CD4-positive, alpha-beta T cell treated with Interleukin-6 for 4 hours (primary cell): ENCODE measurements at places on chromosomes 13 and 19.

DNA sequence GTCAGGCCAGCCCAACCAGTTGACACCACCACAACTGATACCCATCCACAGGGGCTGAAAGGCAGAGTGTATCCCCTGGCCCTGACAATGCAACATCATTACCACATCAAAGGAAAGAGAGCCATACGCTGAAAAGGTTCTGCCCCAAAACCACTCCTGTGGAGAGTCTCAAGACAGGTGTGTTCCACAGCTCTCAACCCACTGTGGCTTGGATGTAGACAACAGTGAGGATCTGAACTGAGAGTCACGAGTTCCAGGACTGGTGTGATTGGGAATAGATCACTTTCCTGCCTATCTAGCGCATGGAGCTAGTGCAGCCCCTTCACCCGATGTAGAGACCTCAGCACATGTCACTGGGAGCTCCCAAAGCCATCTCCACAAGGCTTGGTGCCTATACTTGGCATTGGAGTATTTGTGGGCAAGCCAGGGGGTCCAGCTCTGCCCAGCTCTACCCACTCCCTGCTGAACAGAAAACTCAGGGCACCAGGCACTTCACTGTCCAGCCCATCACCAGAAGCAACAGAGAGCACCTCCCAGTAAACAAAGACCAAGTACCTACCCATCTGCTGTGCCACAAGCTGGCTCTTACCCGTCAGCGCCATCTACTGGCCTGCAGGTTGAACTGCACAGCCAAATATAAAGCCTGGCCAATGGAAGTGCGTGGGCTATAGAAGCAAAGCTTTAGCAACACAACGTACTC, 579.5 kb downstream of the UQCRFS1 start:
- DNase-seq = peak; percentile 35

DNA sequence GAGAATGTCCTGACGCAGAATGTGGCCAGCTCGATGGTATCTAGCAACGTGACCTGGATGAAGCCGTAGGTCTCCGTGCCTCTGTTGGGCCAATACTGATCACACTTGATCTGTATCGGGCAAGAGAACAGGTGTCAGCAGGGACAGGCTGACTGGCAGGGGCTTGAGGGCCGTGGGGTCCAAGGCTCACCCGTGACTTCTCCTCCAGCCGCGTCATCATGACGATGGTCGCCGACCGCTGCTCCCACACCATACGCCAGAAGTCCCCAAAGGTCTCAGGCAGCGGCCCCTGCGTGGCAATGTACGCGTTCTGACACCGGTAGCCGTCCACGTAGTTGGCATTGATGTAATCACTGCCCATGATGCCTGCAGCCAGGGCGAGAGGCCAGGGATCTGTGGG, 126.2 kb downstream of the PTPRS start:
- DNase-seq = no peak

- peak; percentile 1 for DNase-seq
Observed at GRCh38 chr13:45464141-45464686, 525 bp upstream of the COG3 start.

DNA sequence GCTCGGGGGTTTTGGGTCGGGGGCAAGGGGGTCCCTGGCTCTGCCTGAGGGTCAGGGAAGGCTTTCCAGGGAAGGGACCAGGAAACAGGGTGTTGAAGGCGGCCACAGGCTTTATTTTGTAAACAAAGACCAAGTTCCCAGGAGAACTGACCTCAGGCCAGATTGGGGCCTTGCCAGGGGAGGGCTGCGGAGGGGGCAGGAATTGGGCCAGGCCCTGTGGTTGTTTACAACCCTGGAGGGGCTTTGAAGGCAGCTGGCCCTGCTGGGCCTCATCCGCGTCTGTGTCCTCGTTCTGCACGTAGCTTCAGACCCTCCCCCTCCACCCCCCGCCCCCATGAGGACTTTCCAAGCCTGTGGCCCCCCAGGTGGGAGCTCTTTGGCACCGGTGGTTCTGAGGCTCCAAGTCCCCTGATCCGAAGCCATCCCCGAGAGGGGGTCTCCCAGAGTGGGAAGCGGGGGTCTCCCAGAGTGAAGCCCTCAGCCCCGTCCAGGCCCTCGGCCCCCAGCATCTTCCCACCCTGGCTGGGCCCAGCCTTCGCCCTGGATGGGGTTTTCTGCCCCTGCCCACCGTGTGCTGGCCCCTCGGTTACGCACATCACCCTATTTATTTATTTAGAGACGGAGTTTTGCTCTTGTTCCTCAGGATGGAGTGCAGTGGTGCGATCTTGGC, 13.5 kb upstream of the BSG start:
- no peak for DNase-seq

- DNase-seq = peak; percentile 23
Observed at GRCh38 chr13:95185311-95185710, 115.9 kb downstream of the ABCC4 start.

DNA sequence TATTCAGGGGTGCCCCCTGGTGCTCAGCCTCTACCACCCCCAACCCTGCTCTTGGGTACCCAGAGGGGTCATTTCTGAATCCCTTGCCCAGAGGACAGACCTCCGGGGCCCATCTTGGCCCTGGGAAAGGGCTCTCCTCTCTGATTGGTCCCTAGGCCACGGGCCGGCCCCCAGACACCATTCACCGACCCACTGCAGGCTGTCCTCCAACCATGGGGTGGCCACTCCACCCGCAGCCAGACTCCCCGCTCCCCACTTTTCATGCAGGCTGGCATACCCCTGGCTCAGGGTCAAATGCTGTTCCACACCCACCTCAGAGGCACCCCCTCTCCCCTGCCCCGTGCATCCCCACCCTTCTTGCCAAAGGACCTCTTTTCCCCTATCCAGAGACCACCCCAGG, 14.8 kb downstream of the SMIM24 start:
- DNase-seq = no peak

- no peak for DNase-seq
Observed at GRCh38 chr13:52850396-52851136, 2.1 kb upstream of the PCDH8 start.

DNA sequence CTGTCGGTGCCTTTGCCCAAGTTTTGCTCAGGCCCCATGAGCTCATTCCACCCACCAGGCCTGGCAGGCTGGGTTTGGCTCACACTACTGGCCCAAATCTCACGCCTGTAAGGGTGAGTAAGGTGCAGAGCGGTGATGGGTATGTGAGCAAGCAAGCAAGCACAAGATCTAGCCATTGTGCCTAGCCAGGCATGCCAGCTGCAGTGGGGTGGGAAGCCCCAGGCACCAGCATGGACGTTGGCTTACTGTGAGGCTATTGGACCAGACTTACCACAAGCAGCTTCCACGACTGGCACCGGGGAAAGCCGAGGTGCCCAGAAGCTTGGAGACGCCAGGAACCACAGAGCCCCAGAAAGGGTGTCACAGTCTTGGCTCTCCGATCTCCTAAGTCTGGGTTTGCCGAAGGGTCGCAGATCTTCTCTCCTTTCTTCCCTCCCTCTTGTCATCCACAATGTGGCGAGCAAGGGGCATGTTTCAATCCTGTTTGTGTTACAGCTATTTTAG, 2659.4 kb upstream of the PCDH20 start:
- no peak for DNase-seq

DNA sequence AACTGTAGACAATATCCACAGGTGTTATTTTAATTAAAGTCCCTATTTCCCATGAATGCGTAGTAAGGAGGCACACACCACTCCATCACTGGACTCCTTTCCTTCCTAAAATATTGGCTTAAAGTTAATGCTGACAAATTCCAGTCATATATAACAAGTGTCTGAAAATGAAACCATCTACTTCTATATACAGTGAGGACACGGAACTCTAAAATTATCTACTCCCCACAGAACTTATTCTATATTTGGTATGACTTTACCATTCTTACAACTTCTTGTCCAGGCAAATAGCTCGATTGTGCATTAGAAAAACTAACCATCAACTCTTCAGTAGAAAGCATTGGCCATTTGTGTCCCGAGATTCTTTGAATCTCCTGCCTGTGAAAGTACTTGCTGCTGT, 1560.2 kb downstream of the EFNB2 start:
- DNase-seq = no peak

DNA sequence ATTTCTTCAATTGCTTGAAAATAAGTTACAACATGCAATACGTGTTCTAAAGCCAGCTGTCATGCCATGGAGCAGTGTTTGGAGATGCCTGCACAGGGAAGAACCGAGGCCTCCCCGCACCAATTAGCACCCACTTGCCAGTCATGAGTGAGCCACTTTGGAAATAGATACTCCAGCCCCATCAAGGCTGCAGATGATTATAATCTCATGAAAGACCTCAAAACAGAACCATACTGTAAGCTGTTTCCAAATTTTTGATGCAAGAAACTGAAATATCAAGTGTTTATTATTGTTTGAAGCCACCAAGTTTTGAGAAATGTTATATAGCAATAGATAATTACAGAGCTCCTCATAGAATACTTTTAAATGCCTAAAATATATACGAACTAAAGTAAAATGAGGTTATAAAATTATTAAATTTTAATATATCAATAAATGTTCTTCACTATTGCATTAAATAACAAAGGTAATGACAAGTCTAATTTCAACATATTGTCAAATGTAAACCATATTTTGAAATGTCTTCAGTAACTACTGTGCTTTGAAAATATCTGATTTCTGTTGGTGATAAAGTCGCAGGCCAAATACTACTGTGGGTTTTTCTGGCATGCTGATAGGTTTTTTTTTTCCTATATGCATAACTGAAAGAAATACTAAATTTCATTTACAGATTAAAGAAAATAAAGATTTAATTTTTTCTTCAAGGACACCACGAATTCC, 43.0 kb downstream of the DIAPH3 start:
- no peak for DNase-seq

DNA sequence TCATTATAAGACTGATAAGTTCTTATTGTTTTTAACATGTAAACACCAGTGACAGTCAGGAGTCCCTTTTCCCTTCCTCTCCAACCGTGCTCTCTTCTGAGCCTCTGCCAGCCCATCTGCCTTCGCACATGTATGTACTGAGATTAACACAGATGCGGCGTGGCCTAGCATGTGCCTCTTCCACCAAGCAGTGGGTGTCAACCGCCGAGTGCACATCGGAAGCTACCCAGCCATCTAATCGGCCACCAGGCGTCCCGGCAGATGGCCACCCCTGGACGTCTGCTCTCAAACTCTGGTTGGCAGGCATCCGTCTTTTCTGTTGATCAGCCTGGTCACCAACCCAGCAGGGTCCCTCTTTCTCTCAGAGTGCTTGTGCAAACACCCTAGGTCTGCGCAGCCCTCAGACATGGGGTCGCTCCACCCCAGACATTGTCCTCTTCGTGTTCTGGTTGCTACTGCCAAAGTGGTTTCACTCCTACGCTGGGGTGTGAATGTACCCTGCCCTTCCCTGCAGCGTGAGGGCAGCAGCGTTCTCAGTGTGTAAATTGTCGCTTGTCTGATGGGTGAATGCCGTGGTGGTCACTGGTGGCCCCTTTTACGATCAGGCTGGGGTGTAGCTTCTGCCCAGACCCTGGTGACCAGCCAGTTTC, 57.7 kb upstream of the LDLR start:
- no peak for DNase-seq

DNA sequence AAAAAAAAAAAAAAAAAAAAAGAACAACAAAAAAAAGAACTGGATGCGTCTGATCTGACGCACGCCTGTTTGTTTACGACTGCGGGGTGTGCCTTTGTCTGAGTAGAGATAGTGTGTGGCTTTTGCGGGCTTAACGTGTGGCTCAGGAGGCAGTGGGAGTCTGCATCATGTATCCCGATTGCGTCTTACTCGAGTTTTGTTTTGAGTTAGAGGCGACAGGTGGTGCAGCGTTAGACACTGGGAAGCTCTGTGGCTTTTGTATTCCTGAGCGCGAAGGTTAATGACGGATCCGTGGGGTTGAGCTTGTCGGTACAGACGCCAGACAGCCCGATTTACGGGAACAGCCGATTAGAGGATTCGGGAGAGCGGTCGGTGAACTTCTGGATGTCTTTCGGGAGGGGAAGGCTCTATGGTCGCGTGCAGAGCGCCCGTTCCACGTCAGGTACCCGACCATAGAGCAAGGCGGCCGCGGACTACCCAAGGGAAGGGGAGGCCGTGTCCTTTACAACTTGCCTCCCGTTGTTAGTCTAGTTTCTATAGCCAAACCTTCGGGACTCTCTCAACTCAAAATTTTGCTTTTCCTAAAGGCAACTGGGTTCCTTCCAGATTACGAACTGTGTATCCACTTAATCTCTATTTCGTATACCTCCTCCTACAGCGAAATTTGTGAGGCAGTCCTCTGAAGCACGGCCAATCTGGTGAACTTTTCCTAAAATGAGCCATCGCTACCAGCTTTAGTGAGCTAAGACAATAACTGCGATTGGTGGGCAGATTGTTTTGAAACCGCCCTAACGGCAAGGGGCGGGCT, 926 bp upstream of the HNRNPUL1 start:
- DNase-seq = peak; percentile 81

DNA sequence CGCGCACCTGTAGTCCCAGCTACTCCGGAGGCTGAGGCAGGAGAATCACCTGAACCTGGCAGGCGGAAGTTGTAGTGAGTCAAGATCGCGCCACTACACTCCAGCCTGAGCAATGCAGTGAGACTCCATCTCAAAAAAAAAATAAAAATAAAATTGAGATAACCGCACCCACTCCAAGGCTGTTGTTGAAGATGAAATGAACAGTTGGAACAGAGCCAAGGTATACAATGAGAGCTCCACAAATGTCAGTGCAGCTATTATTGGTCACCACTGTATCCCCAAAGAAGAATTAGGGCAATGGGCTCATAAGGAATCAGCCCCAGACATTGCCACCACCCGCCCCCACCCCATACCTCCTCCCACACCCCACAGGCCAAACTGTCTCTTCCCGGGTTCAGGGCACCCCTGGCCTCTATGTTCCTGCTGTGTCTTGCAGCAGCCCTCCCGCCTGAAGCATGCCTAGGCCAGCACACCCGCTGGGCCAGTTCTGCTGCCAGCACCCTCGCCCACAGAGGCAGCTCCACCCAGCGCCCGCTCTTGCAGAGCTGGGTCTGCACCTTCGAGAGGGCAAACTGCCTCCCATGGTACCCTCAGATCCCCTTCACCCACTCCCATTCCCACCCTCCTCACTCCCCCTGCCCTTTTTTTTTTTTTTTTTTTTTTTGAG, 3.5 kb upstream of the S1PR5 start:
- DNase-seq = no peak

DNA sequence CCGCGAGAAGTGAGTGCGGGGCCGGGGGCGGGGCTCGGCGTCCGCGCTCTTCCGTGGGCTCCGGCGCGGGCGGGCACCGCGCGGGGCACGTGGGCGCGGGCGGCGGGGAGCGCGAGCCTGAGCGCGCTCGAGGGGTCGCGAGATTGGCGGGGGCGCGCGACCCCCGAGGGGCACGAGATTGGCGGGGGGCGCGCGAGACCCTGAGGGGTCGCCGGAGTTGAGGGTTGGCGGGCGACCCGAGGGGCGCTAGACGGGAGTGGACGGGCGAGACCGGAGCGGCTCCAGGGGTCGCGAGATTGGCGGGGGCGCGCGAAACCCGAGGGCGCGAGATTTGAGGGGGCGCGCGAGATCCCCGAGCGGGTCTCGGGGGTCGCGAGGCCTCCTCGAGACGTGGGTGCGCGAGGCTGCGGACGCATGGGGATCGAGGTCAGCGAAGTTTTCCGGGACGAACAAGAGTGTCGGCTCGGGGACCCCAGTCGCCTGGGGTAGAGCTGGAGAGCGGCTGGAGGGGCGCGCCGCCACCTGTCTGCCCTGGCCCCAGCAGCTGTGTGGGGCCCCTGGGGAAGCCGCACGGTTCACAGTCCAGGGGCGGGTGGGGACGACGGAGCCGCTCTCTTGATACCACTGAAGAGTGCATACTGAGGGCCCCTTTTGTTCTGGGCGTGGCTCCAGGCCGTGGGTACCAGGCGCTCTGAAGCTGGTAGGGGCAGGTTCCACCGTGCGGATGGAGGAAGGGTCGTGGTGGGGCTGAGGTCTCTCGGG, 682 bp downstream of the SSBP4 start:
- DNase-seq = peak; percentile 59

GRCh38 chr13:31943591-31943990, 88.0 kb upstream of the FRY start:
- DNase-seq = no peak

- no peak for DNase-seq
Observed at GRCh38 chr13:105920370-105920769, 615.1 kb downstream of the EFNB2 start.
